Activated T-cell treated with anti-CD3 and anti-CD28 coated beads for 1 hour (primary cell): ENCODE measurements at places on chromosomes 11 and 22.

GRCh38 chr22:47593911-47594311 is 831.5 kb downstream of the TBC1D22A start:
- no peak for DNase-seq

- DNase-seq: no peak
Observed at GRCh38 chr11:120182372-120182771, 28.5 kb upstream of the OAF start.

- DNase-seq: peak; percentile 73
Observed at GRCh38 chr11:9003573-9004182, at the start of gene NRIP3. Gene NRIP3, minus strand, starts transcription at chr11:9004001. Its CDS starts 66 bp downstream, at chr11:9003935.

DNA sequence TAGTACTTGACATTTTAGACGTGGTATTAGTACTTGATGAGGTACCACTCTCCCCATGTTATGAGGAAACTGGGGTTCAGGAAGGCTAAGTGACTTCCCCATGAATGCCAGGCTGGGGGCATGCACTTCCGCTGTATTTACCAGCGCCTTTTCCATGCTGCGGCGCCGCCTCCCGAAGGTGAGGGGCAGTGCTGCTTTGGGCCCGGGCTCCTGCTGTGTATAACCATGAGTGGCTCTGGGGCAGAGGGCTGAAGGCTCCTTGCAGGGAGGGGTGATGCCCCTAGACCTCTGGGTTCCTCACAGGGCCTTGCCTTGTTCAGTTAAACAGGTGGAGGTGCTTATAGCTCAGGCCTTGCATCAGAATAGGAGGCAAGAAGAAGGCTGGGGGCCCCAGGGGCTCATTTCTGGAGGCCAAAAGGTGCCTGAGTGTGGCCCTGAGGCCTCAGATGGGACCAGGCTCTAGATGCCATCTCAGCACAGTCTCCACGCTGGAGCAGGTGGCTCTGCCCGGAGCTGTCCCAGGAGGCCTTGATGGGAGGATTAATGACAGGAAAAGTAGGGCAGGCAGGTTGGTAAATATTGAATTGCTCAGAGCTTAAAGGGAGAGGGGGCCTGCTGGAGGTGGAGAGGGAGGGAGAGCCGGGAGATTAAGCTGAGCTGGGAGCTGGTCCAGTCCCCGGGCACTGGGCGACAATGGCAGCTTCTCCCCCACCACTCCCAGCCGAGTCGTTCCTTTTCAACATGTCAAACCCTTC is 129.6 kb downstream of the CEP164 start:
- DNase-seq: no peak

DNA sequence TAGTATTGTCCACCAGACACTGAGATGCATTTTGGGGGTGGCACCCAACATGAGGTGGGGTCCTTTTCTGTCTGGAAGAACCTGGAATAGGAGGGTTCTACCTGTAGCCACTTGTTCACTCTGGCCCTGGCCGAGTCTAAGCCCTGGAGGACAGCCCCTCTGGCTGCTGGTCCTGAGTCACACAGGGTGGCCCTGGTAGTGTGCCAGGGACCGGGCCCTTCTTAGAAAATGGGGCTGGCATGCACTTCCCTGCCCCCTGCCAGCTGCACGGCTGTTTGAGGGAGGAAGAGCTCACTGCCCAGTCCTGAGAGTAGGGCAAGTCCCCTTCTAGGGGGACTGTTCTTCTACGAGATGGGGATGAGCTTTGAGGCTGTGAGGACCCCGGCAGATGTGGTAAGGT is 2.2 kb downstream of the PLCB3 start:
- no peak for DNase-seq
